ENCODE measurements at places on chromosomes 5 and 9.

GRCh38 chr9:14883310-14883944 is 26.8 kb downstream of the FREM1 start:
- DNase-seq, result no peak

GRCh38 chr5:123047706-123048105 is 11.2 kb upstream of the PPIC start:
- no peak for DNase-seq

GRCh38 chr9:129745200-129745599 is 7.6 kb downstream of the PTGES start:
- no peak for DNase-seq

GRCh38 chr5:160451281-160451680 is 29.6 kb downstream of the PTTG1 start:
- DNase-seq, result no peak

DNA sequence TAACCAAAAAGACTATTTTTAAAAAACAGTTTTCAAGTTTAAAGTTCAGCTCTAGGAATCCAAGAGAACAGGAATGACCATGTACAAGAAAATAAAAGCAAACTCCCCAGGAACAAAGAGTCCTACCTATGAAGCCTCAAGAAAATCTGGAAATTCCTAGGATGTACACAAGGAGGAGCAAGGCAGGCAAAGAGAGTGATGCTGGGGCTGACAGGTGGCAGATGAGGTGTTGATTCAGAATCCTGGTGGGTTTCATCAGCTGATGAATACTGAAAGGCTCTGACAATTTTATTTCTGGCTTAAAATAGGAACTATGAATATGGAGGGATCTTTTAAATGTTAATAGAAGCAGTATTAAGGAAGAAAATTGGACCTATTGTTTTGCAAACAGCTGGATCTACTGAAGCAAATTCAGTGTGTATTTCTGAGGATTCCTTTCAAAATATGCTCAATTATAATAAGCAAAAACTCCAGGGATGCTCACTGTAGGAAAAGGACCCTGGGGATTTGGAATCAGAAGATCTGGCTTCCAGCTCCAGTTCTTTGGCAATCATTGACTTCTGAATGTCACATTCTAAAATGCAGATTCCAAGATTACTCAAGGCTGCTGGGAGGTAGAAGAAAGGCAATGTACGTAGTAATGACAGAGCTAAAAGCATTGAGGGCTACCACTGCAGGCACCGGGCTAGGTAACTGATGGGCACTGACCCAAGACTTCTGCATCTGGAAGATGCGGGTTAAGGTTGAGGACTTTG is 28.0 kb upstream of the SH3RF2 start:
- DNase-seq, result no peak

DNA sequence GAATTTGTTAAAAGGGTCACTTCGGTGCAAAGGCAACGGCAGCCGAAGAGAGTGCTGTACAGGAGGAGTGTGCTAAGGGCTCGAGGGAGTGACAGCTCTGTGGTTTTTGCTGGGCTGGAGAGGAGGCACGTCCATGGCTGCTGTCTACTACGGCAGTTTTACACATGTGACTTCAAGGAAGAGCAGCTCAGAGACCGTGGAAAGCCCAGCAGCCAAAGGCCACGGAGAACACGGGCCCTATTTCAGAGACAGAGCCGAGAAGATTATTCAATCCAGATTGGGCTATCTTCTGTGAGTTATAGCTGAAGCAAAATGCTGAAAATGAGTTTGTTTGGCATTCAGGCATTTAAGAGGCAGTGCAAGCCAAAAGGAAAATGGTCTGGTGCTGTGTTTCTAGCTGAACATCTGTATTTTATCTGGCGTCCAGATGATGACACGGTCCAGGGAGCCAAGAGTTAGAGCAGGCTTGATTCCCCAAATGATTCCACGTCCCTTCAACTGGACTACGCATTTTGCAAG is 96.4 kb downstream of the RFK start:
- no peak for DNase-seq

DNA sequence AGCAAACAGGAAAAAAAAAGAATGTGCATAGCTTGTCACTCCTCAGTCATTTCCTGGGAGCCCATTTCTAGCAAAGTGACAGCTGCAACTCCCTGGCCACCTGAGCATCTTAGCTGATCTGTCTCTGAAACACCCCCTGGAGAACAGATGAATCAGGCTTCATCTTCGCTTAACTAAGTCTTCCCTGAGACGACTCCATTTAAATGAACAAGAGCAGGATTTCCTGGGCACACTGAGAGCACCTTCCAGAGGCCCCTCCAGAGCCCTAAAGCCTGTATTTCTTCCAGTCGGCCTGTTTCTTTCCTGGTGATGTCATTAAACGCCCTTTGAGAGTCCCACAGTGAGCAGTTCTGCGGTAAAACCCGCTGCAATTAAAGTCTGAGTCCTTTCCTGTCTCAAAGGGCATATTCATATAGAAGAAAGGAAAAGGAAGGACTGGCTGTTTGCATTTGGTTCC is 13.9 kb downstream of the TGFBI start:
- no peak for DNase-seq

Measured in activated gamma-delta T cell treated with anti-CD3 and anti-CD28 coated beads, Interleukin-2, amount 50 U/mL, for 16 hours (primary cell).